Activated CD8-positive, alpha-beta memory T cell treated with anti-CD3 and anti-CD28 coated beads for 1 hour (primary cell): ENCODE measurements at places on chromosomes 6 and 20.

- DNase-seq: peak; percentile 38
These were observed 243.5 kb downstream of the GMPR start for GRCh38 chr6:16481697-16482399.

GRCh38 chr20:24328901-24329300 is 140.5 kb upstream of the SYNDIG1 start:
- no peak for DNase-seq

- DNase-seq: peak; percentile 71
These were observed at the start of gene SLCO4A1 for GRCh38 chr20:62642051-62642665. TSS of gene SLCO4A1 (plus strand) at chr20:62642503. CDS start at chr20:62656455, 13,952 bp downstream.

DNA sequence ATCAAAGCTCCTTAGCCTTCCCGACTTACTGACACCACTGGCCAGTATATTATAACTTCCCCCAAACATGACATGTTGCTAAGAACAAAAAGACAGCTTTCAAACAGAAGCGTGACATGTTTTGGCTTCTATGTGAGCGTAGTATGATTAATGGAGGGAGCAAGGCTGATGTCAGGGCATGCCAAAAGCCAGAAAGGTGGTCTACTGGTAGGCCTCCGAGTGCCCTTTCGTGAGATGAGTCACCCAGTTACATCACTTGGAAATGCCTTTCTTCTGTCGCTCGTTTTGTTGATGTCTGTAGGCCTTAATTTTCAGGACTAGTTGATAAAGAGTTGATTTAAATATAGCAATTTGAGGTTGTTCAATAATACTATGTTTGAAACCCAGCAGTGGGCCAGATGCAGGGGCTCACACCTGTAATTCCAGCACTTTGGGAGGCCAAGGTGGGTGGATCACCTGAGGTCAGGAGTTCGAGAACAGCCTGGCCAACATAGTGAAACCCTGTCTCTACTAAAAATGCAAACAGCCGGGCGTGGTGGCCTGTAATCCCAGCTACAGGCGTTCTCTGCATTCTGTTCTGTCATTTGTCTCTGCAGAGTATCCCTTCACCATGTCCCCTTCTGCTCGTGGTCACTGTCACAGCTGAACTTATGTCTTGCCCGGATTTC is 53.3 kb downstream of the CNKSR3 start:
- no peak for DNase-seq

DNA sequence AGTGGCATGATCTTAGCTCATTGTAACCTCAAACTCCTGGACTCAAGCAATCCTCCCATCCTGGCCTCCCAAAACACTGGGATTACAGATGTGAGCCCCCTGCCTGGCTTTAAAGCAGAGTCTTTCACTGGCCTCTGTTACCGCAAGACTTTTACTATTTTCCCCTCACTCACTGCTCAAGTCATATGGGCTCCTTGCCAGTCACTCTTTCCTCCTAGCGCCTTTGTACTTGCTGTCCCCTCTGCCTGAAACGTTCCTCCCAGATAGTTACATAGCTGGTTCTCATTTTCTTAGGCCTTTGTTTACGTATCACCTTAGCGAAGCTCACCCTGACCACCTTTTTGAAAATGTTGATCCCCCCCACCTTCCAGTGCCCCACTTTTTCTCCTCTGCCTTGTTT is 29.3 kb downstream of the RPRD1B start:
- no peak for DNase-seq

DNA sequence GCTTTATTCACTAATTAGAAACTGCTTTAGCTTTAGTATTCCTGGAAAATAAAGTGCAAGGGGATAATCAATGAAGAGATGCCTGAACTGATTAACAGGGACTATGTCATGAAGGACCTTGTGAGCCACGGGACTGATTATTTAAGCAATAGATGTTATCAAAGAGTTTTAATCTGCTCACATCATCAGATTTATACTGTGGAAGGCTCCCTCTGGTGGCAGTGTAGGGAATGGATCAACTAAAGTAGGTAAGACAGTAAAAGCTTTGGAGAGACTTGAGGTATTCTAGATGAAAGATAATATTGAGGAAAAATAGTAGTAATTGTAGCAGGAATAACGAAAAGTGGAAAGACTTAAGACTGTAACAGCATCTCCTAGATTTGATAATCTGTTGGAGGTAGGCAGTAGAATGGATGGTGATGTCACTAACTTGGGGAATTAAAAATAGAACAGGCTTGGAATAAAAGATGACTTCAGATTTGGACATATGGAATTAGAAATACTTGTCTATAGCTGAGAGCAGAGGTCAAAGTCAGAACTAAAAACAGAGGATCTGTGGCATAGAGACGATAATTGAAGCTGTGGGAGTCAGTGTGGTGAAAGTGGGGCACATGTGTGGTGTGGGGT is 80.3 kb upstream of the HTR1E start:
- no peak for DNase-seq

GRCh38 chr6:72401865-72402264 is 220.0 kb upstream of the KCNQ5 start:
- no peak for DNase-seq

DNA sequence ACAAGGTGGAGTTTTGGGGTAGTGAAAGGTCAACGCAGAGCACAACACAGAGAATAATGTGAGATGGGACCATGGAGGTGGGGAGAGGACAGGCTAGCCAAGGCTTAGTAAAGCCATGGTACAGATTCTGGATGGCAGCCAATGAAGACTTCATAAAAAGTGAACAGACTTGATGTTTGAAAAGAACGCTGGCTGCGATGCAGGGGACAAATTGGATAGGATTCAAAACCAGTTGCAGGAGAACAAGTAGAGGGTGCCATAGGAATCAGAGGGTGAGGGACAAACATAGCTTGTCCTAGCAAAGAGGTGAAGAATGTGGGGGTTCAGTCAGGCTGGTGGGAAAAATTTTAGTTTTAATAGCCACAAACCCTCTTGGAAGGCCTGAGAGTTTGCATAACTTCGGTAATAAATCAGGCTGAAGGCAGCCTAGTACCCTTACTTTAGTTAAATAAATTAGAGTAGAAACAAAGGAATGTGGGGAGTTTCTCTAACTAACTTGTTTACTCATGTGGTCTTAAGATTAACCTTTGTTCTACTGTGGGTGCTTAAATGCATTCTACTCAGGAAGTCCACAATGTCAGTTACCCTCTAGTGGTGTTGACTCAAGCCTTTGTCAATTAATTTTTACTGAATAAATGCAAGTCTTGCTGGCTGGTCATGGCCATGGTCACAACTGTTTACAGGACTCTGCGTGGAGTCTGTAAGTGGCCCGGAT is 216.4 kb downstream of the C6orf118 start:
- no peak for DNase-seq

- no peak for DNase-seq
These were observed 35.8 kb downstream of the SLC2A4RG start for GRCh38 chr20:63775096-63775978.

GRCh38 chr6:33420491-33421343 is 852 bp downstream of the SYNGAP1 start:
- no peak for DNase-seq

GRCh38 chr6:10694302-10695085 is at the start of the genes C6orf52 and PAK1IP1:
TSS of gene C6orf52 (minus strand) at chr6:10694616. CDS start at chr6:10687550, 7,066 bp downstream.
TSS of gene PAK1IP1 (plus strand) at chr6:10694972. CDS start at chr6:10694986, 14 bp downstream.
- peak; percentile 87 for DNase-seq

DNA sequence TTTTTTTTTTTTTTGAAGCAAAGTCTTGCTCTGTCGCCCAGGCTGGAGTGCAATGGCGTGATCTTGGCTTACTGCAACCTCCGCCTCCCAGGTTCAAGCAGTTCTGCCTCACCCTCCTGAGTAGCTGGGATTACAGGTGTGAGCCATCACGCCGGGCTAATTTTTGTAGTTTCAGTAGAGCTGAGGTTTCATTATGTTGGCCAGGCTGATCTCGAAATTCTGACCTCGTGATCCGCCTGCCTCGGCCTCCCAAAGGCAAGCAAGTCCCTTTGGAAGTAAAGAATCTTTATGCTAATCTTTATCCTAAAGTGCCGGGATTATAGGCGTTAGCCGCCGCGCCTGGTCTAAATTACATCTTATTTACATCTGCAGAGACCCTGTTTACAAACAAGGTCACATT is 1.5 kb downstream of the PSMG4 start:
- no peak for DNase-seq

DNA sequence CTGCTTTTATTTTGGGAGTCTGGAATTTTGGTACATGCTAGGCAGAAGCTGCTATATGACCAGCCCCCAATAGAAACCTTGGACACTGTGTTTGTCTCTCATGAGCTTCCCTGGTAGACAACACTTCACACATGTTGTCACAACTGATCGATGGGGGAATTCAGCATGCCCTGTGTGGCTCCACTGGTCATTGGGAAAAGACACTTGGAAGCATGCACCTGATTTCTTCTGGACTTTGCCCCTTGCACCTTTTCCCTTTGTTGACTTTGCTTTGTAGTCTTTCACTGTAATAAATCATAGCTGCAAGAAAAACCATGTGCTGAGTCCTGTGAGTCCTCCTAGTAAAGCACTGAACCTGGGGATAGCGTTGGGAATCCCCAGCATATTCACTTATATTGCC is 7.9 kb upstream of the WFDC10A start:
- no peak for DNase-seq

- DNase-seq: no peak
These were observed 168.5 kb upstream of the AKIRIN2 start for GRCh38 chr6:87870556-87870955.

DNA sequence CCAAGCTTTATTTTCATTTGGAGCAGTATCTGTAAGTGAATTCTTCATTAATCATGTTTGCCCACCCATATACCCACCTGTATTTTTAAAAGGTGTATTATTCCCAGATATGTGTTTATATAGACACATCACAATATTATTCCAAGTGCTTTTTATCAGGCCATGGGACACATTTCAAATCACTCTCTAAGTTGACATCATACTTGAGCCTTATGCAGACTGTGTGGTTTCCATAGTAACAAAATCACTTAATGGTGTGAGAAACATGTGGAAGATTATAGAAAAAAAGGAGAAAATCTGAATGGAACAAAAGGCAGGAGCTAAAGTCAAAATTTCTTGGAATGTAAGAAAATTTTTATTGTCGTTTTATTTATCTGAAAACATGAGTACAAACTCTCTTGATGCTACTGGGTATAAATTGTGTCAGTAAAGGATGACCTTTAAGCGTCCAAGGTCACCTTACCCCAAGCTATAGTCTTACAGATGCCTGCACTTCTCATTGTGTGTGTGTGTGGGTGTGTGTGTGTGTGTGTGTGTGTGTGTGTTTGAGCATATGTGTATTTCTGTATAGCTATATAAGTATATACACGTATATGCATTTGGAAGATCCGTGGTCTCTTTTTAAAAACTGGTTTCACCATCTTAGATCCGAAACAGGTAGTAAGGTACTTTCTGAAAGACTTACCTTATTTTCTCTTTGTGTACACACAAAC is 79.8 kb upstream of the CCN6 start:
- no peak for DNase-seq

DNA sequence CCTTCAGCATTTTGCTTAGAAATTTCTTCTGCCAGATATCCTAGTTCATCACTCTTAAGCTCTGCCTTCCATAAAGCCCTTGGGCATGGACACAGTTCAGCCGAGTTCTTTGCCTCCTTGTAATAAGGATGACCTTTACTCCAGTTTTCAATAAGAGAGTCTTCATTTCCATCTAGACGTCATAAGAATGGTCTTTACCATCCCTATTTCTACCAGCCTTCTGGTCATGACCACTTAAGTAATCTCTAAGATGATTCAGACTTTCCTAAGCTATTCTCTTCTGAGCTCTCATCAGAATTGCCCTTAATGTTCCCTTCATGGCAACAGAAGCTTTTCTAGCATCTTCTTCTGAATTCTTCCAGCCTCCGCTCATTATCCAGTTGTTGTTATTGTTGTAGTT is 126.1 kb downstream of the TFAP2C start:
- DNase-seq: no peak

GRCh38 chr6:154166140-154166539 is 127.1 kb downstream of the OPRM1 start:
- no peak for DNase-seq

GRCh38 chr20:24891546-24892393 is 57.3 kb upstream of the CST7 start:
- no peak for DNase-seq

DNA sequence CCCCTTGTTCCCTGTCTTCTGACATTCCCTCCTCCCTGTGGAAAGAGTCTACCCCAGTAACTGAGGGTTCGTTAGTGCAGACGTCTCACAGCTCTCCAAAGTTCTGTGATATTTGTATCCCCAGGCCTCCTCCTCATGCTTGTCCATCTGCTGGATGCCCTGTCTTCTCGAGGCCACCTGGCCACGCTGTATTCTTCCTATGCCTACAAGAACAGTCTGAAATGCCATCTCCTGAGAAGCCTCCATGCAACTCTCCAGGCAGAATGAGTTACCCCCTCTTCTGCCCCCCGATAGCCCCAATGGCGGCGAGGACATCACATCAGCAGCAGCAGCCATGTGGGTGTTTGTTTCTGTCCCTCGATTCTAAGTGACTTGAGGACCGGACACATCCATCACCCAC is 9.3 kb downstream of the ULBP2 start:
- DNase-seq: no peak

GRCh38 chr20:8196096-8196495 is 64.0 kb downstream of the PLCB1 start:
- DNase-seq: no peak

DNA sequence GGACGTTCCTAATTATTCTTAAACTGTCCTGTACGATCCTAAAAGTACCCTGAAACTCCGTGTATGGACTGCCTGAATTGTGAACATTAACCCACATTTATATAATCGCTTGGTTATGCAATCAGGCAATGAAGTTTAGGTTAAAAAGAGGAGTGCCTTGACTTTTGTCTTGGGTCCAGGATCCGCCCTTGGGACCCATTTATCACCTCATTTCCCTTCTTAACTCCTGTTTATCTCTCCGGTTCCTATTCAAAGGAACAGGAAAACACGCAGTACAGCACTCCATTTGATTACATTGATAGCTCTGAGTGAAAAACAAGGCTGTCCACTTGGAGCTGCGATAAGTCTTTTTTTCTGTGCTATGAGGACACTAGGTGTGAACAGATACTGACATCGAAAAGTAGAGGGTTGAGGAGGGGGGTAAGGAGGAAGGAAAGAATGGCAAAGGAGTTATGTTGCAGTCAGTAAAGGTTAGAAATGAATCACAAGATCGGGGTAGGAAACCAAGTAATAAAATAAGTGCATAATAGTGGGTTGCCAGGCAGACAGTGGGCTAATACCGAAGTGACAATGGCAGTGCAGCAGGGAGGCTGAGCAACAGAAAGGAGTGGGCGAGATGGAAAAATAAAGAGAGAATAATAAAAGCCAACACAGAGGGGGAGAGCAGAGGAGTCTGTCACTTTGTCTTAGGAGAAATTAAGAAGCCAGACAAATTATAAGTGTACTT is 15.9 kb upstream of the PCK1 start:
- no peak for DNase-seq

DNA sequence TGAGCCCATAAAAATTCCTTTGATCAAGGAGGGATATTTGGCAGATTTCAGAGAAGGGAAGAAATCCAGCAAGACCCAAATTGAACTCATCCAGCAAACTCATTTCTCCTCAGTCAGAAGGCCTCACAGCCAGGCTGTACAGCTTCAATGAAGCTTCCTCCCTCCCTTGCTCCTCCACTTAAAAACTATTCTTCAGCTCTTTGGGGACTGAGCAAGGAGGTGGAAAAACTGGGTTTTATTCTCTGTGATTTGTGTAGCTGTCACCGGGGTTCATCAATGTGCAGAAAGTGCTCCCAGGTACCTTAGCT is 158.7 kb upstream of the ZNF184 start:
- DNase-seq: no peak

- DNase-seq: no peak
These were observed 602.4 kb upstream of the AGPAT4 start for GRCh38 chr6:161876231-161876630.

GRCh38 chr6:2460216-2460745 is 214.9 kb upstream of the GMDS start:
- no peak for DNase-seq
